ENCODE measurements at places on chromosomes 6 and 20.

GRCh38 chr20:47676912-47677634, 108.2 kb downstream of the SULF2 start:
- DNase-seq, result no peak

- DNase-seq, result no peak
Observed at GRCh38 chr6:157514659-157515496, 133.9 kb downstream of the ZDHHC14 start.

DNA sequence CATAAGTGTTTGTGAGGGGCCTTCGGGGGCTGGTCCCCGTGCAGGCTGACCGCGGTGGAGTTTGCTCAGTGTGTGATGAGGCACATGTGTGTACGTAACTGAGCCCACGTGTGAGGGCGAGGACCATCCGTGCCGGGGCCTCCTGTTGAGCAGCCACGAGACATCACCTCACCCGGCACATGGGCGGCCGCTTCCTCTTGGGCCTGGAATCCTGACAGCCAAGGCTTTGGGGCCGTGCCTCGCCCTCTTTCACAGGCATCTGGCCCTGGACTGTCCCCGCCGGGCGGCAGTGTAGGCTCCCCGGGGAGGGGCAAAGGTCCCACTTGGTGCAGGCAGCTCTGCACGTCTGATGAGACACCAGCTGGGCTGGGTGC, 202.3 kb downstream of the DLL1 start:
- DNase-seq, result no peak

- DNase-seq, result no peak
Observed at GRCh38 chr6:4466769-4467480, 309.3 kb upstream of the CDYL start.

- no peak for DNase-seq
Observed at GRCh38 chr6:132961610-132962009, 147.2 kb downstream of the RPS12 start.

- DNase-seq, result peak; percentile 19
Observed at GRCh38 chr6:131924881-131925474, 26.2 kb downstream of the CCN2 start.

- no peak for DNase-seq
Observed at GRCh38 chr6:195861-196360, 96.4 kb upstream of the DUSP22 start.

DNA sequence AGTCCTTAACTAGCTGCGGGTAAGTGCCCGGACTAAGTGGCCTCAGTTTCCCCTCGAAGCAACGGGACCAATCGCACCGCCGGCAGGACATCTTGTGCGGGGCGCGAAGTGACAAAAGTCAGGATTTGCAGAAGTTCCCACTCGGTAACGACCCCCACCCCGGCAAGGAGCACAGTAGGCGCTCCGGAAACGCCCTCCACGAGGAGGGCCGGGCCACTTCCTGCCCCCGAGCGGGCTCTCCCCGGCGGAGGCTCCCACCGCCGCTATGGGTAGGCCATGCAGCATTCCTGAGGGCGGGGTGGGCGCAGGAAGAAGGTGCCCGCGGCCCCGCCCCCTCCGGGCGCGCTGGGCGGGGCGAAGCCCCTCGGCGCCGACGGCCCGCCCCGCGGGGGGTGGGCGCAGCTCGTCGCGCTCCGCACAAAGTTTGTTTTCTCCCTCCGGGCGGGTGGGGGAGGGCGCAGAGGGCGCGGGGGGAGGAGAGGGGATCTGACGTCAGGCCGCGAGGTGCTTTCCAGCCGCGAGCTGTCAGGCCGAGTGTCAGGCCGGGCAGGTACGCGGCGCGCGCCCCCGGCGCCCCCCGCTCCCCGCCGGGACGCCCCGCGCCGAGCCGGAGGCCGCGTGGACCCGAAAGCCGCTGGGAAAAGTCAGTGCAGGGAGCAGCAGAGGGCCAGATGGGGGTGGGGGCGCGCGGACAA, at the start of gene TGIF2:
Gene TGIF2, plus strand, starts transcription at position 495 of the 695 bp plus-strand sequence. CDS start 5,178 bp downstream, outside the sequence.
- peak; percentile 33 for DNase-seq

- peak; percentile 28 for DNase-seq
Observed at GRCh38 chr6:16332175-16332542, 93.8 kb downstream of the GMPR start.

- DNase-seq, result no peak
Observed at GRCh38 chr20:9474835-9475415, 39.5 kb upstream of the LAMP5 start.

DNA sequence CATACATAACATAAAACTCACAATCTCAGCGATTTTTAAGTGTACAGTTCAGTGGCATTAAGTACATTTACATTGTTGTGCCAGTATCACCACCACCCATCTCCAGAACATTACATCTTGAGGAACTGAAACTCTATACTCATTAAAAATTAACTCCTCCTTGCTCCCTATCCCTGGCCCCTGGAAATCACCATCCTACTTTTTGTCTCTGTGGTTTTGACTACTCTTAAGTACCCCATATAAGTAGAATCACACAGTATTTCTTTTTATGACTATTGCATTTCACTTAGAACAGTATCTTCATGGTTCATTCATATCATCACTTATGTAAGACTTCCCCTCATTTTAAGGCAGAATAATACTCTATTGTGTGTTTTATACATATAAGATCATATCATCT, 1108.1 kb downstream of the GRIK2 start:
- DNase-seq, result no peak

- no peak for DNase-seq
Observed at GRCh38 chr6:116059713-116060571, 749 bp downstream of the FRK start.

DNA sequence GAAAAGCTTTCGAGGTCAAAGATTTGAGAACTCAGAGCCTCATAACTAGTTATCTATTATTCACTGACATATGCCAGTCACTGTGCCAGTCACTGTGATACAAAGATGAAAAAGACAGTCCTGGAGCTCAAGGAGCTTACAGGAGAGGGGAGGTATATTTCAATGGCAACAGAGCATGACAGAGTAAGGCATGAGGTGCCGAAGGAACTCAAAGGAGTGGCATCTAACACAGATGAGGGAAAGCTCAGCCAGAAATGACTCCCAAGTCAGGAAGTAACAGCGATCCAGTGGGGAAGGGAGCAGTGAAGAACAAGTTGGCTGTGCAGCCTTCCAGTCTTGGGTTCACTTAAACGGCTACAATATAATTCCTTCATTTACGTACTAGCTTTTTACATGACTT, 46.6 kb downstream of the DTNBP1 start:
- no peak for DNase-seq

DNA sequence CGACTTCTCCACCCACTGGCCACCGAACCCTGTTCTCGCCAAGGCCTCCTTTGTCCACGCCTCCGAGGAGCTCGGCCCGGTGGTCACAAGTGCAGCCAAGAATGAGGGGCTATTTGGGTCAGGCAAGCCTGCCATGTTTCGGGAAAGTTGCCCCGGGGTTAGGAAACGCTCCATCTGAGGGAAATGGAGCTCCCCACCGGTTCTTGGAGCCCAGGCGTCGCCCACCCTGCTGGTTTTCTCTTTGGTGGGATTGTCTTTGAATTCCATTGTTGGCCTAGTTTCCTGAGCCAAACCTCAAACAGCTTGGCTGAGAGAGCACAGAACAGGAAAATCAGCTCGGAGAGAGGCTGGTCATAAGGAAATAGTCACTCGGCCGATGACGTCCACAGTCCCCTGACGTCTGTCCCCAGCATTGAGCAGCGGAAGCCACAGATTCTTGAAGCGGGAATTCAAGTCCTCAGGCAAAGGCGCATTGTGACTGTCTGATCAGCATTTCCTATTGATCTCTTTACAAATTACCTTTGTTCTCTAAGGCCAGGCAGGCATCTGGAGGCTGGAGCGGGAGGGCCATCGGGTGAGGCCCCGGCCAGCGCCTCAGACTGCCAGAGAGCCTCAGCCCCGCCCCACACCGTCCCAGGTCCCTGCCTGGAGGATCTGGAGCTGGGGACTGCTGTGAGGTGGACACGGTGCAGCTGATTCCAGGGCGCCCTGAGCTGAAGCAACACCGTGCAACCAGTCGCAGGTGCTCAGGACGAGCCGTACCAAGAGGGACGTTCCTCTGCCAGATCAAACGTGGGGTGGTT, 138.6 kb downstream of the DLL1 start:
- peak; percentile 46 for DNase-seq

DNA sequence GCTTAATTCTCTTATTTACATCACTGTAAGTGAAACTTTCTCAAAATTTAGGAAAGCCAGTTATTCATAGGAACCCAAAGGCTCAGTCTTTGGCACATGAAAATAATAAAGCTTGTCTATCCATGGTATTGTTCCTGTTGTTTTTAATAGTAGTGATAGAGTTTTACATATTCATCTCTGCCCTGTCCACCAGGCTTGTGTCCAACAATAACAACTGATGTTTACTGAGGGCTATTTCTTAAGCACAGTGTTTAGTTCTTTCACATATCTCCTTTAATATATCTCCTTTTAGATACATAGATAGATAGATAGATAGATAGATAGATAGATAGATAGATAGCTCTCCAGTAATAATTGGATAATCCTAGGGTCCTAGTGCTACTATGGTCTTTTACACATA, 34.2 kb downstream of the FOXQ1 start:
- no peak for DNase-seq

GRCh38 chr6:139763468-139764210, 389.2 kb upstream of the CITED2 start:
- no peak for DNase-seq

DNA sequence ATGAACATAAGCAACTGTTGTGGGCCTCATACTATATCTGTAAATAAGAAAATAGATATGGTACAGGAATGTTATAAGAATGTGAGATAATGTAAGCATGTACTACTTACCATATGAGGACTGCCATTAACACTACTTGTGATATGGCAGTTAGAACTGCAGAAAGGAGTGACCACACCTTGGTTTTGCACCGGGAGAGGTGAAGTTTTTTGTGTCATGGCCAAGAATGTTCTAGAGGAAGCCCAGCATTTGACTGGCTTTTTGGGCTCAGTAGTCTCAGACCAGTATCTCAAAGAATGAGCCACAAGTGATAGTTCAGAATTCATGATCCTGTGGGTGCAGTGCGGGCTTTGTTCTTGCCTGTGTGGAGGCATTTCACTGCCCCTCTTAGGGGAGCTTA, 123.5 kb downstream of the CLIC5 start:
- no peak for DNase-seq

DNA sequence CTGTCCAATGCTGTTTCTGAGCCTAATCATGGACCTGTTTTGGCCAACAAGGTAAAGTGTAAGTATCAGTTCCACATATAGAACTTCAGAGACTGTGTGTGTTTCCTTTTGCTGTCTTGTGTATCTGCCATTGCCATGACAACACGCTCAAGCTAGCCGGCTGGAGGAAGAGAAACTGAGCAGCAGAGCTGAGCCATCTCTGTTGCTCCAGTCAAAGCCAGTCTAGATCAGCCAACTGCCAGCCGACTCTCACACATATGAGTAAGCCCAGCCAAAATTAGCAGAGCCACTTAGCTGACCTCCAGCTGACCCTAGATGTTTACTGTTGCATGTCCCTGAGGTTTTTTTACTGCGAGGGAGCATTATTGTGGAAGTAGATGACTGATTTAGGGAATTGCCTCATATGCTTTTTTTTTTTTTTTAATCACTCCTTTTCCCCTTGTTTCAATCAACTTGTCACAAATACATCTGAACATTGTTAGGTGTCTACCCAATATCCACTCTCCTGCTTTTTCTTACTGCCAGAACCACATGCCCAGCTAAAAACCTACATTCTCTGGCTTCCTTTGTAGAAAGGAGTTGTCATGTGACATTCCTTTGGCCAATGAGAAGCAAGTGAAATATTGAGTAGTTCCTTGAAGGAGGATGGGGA, 304.3 kb upstream of the SUPT3H start:
- DNase-seq, result no peak

DNA sequence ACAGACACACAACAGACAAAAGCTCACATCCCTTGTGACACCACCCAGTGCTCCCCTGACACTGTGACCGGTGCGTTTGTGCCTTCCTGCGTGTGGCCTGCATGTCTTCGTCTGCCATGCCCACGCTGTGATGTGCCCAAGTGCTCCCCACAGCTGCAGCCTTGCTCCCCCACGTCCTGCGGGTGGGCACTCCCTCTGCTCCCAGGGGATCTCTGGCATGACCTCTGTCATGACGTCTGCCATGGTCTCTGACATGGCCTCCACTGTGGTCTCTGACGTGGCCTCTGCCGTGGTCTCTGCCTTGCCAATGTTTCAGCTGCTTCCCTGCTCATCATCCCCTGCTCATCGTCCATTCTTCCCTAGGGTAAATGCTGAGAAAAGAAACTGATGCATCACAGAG, 200.9 kb downstream of the DLL1 start:
- DNase-seq, result no peak

- no peak for DNase-seq
Observed at GRCh38 chr6:154161689-154162088, 122.6 kb downstream of the OPRM1 start.

- no peak for DNase-seq
Observed at GRCh38 chr6:88378639-88379038, 212.5 kb upstream of the CNR1 start.

GRCh38 chr6:84718038-84718955, 46.1 kb downstream of the TBX18 start:
- no peak for DNase-seq

DNA sequence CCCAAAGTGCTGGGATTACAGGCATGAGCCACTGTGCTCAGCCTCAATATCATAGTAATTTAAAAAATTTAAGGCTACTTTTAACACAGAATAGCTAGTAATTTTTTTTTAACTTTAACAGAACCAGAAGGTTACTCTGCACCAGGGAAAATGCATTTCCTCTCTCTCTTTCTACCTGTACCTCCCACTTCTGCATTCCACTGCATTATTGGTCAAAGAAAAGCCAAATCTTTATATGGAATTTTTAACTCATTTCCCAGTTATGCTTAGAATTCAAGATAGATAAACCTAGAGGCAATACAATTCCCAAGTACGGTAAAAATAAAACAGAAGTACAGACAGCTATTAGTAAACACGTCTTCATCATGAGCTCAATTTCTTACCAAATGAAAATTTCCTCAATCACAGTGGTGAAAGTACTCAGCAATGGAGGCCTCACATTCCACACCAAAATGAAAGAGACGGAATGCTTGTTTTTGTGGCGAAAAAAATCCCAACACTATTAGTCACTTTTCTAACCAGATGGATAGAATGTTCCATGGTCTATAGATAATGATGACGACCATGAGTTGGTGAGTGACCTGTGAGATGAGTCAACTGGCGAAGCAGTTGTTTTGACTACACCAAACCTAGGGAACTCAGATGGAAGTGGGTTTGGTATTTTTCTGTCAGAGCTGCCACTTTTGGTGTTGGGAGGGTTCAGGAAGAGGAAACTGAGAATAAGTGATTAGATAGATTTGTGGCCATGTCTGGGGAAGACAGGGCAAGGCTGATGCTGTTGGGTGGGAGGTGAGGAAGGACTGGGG, 104.7 kb upstream of the SGK1 start:
- DNase-seq, result no peak

Data from NCI-H345 (cell line).